ENCODE measurements at places on chromosomes 3 and 15.

DNA sequence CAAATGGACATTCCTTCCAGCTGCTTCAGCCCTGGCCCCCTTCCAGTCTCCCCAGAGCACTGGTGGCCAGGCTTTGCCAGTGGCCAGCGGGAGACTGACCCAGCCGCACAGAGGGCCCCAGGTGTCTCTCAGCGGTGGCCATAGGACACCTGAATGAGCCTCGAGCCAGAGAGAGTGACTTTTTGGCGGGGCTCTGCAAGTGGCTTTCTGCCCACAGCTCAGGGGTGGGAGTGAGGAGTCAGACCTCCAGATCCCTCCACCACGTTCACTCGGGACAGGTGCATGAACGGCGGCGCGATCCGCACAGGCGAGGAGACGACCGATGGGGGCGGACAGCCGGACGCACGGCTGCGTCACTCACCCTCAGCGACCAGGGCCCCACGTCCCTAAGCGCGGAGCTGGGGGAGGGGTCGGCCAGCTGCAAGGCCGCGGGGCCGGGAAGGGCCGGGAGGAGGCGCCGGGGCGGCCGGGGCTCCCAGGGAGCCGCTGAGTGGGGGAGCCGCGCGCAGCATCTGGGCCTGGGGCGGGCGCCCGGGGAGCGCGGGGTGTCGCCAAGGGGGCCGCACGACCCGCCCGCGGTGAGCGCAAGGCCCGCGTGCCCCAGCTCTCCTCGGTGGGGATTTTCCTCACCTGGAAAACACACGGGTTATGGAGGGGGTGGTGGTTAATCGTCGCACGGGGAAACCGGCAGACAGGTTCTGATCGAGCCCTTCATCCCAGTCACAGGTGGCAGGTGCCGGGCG lies 57.1 kb downstream of the BDH1 start:
- DNase-seq, result no peak

DNA sequence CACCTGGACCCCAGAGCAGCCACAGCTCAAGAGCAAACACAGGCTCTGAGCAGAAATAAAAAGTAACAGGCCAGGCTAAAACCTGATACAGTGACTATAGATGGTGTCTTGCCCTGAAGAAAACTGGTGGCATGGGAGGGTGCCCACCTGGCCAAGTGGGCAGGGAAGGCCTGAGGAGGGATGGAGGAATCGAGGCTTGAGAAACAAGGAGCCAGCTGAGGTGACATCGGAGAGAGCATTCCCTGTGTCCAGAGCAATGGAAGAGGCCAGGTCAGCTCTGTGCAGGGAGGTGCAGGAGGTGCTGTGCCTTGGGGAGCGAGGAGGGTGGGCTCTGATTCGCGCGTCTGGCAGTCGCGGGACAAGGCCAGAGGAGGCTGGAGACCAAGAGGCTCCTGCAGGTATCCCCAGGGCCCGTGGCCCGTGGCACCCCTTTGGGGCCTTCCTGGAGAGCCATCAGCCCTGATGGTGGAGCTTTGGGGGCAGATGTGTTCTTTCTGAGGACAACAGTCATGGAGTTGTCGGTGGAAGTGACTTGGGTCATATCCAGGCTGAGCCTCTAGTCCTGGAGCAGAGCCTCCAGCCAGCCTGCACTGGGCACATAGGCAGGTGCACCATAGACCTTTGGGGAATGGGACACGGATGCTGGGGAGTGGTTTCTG lies 56.1 kb downstream of the PLXNA1 start:
- no peak for DNase-seq

GRCh38 chr3:62703451-62704167 lies 171.6 kb downstream of the CADPS start:
- no peak for DNase-seq

- no peak for DNase-seq
Observed at GRCh38 chr3:22121068-22121701, 370.2 kb upstream of the ZNF385D start.

DNA sequence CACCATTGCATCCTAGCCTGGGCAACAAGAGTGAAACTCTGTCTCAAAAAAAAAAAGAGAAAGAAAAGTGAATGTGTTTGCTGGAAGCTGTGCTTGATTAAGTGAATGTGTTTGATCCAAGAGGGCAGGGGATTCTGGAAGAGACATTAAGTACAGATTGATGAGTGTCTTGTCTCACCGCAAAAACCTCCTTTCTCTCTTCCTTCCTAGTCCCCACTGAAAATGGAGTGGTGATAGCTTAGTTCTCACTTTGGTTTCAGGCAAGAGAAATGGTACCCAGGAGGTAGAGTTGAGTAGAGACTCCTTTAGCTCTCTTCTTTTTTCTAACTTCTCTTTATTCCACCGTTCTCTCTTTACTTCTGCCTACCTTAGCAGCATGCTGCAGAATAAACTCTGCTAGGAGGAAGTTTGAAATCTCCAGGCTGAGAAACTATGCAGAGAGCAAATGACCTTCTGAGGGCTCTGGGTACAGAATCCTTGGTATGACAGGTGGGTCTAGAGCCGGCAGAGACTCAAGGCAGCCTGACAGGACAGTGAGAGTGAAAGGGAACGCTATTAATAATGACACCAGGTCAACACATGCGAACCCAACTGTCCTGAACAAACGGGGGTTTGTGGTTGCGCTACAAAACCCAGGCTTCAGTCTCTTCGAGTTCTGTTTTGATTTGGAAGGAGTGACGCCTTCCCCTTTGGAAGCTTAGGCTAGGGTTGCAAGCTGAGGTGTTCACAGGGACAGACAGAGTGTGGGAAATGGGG lies 74.9 kb downstream of the SMAD3 start:
- no peak for DNase-seq

- no peak for DNase-seq
Observed at GRCh38 chr3:105773291-105773690, 95.5 kb downstream of the CBLB start.

- DNase-seq, result no peak
Observed at GRCh38 chr3:27990324-27990723, 251.1 kb upstream of the CMC1 start.

GRCh38 chr3:27340534-27340933 lies 28.6 kb downstream of the NEK10 start:
- DNase-seq, result no peak

Measured in urinary bladder (tissue), 4 donors.